Glutamatergic neuron (in vitro differentiated cells): ENCODE measurements at places on chromosomes 16 and 17. TPM values are rescaled to one million over a fixed set of nuclear protein-coding genes. Genes with fewer than 3 reads are reported as not detected.

YPEL2 gene
- 20.8 TPM for total RNA-seq

HOXB6 gene
- total RNA-seq = not detected

MYH2 gene
- total RNA-seq = not detected

ZNF174 gene
- total RNA-seq = 16.3 TPM

ACSM3 gene
- 0.91 TPM for total RNA-seq

DUS1L gene
- total RNA-seq = 122 TPM

ATP1B2 gene
- 11.3 TPM for total RNA-seq

SLC6A4 gene
- total RNA-seq = not detected

KCNH6 gene
- total RNA-seq = 4.1 TPM

NMRAL1 gene
- 38.3 TPM for total RNA-seq

- H3K27ac ChIP-seq = no peak overlapping the region
- H3K4me1 ChIP-seq = no peaks in the 10 kb centered on the region
- no peak for DNase-seq
- no peak overlapping the region for H3K4me3 ChIP-seq
Observed at GRCh38 chr17:71458322-71458721, 662.5 kb upstream of the SOX9 start.

GRCh38 chr17:57811638-57812280, 38.1 kb downstream of the MRPS23 start:
- no peaks in the 10 kb centered on the region for H3K36me3 ChIP-seq
- DNase-seq = no peak
- H3K27me3 ChIP-seq = peaks cover 3% of the 10 kb centered on the region
- peak overlapping the region; percentile 70 for H3K27ac ChIP-seq
- H3K4me3 ChIP-seq = peak overlapping the region; percentile 6

DNA sequence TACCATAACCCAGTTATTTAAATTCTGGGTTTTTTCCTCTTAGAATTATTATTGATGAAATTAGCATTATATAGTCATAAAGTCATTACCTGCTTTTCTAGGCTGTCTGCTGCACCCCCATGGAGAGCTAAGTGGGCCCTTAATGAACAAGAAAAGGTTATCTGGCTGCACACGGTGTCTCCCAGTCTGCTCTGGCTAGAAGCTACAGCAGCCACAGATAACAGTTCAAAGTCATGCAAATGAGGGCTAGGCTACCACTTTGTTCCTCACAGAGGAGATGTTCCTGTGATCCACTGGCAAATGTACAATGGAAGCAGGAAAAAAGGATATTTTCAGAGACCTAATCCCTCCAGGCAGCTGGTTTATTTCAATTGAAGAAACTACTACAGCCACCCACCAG, 112.1 kb downstream of the SNX11 start:
- H3K4me3 ChIP-seq = no peak overlapping the region
- no peak for DNase-seq
- H3K27me3 ChIP-seq = no peaks in the 10 kb centered on the region
- H3K27ac ChIP-seq = no peak overlapping the region
- H3K4me1 ChIP-seq = peaks cover 7% of the 10 kb centered on the region

GRCh38 chr17:1487939-1488825, 4.3 kb downstream of the MYO1C start:
- peak overlapping the region; percentile 87 for H3K4me3 ChIP-seq
- H3K27me3 ChIP-seq = peaks cover 12% of the 10 kb centered on the region
- DNase-seq = peak; percentile 80
- peak overlapping the region; percentile 79 for H3K27ac ChIP-seq
- H3K4me1 ChIP-seq = peaks cover 14% of the 10 kb centered on the region
- H3K36me3 ChIP-seq = no peaks in the 10 kb centered on the region

DNA sequence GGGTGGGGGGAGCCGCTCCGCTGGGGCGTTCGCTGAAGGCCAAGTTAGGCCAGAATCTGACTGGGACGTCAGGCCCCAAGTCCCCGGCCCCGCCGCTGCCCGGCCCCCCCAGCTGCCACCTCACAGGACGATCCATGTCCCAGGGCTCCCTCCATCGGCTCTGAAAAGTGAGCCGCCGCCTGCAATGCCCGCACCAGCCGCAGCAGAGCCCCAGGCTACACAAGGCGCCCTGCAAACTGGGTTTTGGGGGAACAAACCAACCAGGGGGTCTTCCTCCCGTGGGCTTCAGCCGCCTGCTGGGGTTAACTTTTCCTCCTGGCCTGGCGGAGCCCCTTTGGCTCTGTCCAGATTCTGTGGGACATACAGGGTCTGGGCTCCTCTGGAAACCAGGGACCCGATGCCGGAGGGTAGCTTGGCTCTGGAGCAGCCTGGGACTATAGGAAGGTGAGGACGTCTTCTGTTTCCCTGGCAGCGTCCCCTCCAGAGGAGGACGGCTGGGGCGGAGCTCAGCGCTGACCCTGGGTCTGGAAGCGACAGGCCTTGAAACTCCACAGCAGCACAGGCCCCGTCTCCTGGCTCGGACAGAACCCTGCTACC, 835 bp downstream of the NME4 start:
- peaks cover 9% of the 10 kb centered on the region for H3K27me3 ChIP-seq
- peaks cover 8% of the 10 kb centered on the region for H3K4me1 ChIP-seq
- DNase-seq = peak; percentile 89
- no peaks in the 10 kb centered on the region for H3K36me3 ChIP-seq
- no peak overlapping the region for H3K27ac ChIP-seq
- peak overlapping the region; percentile 59 for H3K4me3 ChIP-seq

GRCh38 chr16:80592273-80592672, 51.5 kb downstream of the DYNLRB2 start:
- H3K27me3 ChIP-seq = peaks cover 7% of the 10 kb centered on the region
- H3K4me1 ChIP-seq = peaks cover 5% of the 10 kb centered on the region
- H3K36me3 ChIP-seq = peaks cover 11% of the 10 kb centered on the region
- H3K27ac ChIP-seq = no peak overlapping the region
- DNase-seq = no peak

- DNase-seq = no peak
- peaks cover 5% of the 10 kb centered on the region for H3K27me3 ChIP-seq
- H3K4me3 ChIP-seq = no peak overlapping the region
- no peak overlapping the region for H3K27ac ChIP-seq
Observed at GRCh38 chr16:2597560-2597902, 59.7 kb downstream of the PDPK1 start.

GRCh38 chr16:71192387-71192786, 38.1 kb downstream of the HYDIN start:
- H3K27ac ChIP-seq = no peak overlapping the region
- no peak overlapping the region for H3K4me3 ChIP-seq
- H3K4me1 ChIP-seq = no peaks in the 10 kb centered on the region
- DNase-seq = no peak
- no peaks in the 10 kb centered on the region for H3K27me3 ChIP-seq

DNA sequence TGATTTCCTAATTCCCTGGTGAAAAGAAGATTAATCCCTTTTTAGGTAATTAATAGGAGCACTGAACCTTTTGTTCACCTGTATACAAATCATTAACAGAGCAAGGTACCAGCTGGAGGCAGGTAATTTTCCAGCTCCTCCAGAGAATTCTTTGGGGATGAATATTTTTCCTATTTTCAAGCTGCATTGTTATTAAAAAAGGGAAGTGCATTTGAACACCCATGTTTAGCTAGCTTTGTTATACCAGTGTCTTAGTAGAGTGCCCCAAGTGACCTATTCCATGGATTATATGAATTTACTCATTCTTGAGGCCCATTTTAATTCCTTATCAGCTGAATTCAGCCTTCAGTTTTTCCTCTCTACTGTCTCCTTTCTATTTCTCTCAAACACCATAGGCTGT, 73.2 kb upstream of the GOT2 start:
- no peaks in the 10 kb centered on the region for H3K4me1 ChIP-seq

GRCh38 chr17:69375229-69375628, 39.3 kb upstream of the MAP2K6 start:
- no peaks in the 10 kb centered on the region for H3K27me3 ChIP-seq
- no peak for DNase-seq
- no peaks in the 10 kb centered on the region for H3K4me1 ChIP-seq
- no peak overlapping the region for H3K27ac ChIP-seq
- H3K4me3 ChIP-seq = no peak overlapping the region

- no peak overlapping the region for H3K27ac ChIP-seq
- peaks cover 8% of the 10 kb centered on the region for H3K4me1 ChIP-seq
- H3K27me3 ChIP-seq = peaks cover 8% of the 10 kb centered on the region
- DNase-seq = peak; percentile 58
Observed at GRCh38 chr17:82330322-82331239, 3.0 kb downstream of the SECTM1 start.

DNA sequence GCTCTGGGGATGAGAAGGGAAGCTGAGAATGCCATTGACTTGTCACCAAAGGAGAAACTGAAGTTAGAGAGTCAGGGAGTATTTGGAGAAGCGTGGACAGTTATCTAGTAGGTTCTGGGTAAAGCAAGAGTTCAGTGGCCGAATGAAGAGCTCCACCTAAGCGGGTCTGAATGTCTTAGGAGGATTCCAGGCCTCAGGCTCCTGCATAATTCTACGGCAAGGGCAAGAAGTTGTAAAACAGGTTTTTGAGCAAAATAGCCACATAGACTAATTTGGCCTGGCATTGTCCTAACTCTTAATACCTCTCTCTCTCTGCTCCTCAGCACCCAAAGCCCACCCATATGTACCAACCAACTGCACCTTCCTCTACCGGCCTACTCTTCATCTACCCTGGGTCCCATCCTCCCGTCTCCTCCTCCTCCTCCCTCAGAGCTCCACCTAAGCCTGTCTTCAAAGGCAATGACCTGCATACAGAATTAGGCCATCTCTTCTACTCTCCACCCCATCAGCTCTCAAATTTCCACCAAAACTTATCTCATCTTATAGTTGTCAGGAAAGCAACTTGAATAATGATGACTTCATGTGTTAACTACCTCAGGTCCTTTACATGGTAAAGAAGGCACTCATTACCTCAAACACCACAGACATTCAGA, 42.0 kb upstream of the KCNJ2 start:
- peaks cover 12% of the 10 kb centered on the region for H3K4me1 ChIP-seq
- H3K27me3 ChIP-seq = no peaks in the 10 kb centered on the region
- DNase-seq = no peak
- H3K4me3 ChIP-seq = no peak overlapping the region
- H3K27ac ChIP-seq = peak overlapping the region; percentile 4

DNA sequence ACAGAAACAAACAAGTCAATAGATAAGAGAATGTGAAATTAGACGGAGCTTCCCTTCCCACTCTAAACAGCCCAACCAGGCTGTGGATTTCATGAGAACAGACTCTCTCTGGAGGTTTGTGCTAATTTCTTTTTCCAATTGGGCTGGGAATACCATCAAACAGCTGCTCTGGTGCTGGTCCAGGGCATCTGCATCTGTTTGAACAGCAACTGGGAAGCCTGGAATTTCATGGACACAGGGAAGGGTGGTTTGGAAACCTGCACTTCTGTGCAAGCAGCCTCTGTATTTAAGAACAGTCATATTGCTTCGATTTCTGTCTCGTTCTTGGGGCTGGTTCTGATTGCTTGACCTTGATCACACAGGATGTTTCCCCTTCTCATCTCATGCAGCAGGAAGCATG, 88.7 kb downstream of the FOXL1 start:
- H3K27me3 ChIP-seq = no peaks in the 10 kb centered on the region
- no peak overlapping the region for H3K27ac ChIP-seq
- peaks cover 40% of the 10 kb centered on the region for H3K4me1 ChIP-seq

- DNase-seq = no peak
- H3K4me3 ChIP-seq = no peak overlapping the region
- no peak overlapping the region for H3K27ac ChIP-seq
- peaks cover 6% of the 10 kb centered on the region for H3K27me3 ChIP-seq
Observed at GRCh38 chr17:76633628-76634328, 9.8 kb downstream of the ST6GALNAC1 start.

DNA sequence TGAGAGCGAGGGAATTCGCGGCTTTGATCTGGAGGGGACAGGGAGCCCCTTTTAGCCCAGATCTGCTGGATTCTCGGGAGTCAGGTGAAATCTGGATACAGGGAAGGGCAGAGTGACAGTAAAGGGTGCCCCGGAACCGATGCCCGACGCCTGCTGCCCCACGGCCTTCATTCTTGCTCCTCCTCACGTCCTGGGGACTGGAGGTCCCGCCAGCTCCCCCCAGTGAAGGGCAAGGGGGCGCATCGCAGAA, 596 bp downstream of the OR1F1 start:
- peak overlapping the region; percentile 92 for H3K4me3 ChIP-seq
- DNase-seq = no peak
- peaks cover 7% of the 10 kb centered on the region for H3K4me1 ChIP-seq
- H3K27me3 ChIP-seq = peaks cover 44% of the 10 kb centered on the region
- peaks cover 5% of the 10 kb centered on the region for H3K36me3 ChIP-seq

GRCh38 chr16:20910781-20911321, 10.3 kb downstream of the LYRM1 start:
- H3K27me3 ChIP-seq = no peaks in the 10 kb centered on the region
- H3K36me3 ChIP-seq = no peaks in the 10 kb centered on the region
- DNase-seq = no peak
- peaks cover 5% of the 10 kb centered on the region for H3K4me1 ChIP-seq
- no peak overlapping the region for H3K27ac ChIP-seq

- DNase-seq = peak; percentile 81
- peaks cover 13% of the 10 kb centered on the region for H3K27me3 ChIP-seq
- H3K4me1 ChIP-seq = peaks cover 35% of the 10 kb centered on the region
- H3K36me3 ChIP-seq = peaks cover 5% of the 10 kb centered on the region
- peak overlapping the region; percentile 96 for H3K27ac ChIP-seq
Observed at GRCh38 chr17:79993390-79994227, 42.1 kb downstream of the TBC1D16 start.

DNA sequence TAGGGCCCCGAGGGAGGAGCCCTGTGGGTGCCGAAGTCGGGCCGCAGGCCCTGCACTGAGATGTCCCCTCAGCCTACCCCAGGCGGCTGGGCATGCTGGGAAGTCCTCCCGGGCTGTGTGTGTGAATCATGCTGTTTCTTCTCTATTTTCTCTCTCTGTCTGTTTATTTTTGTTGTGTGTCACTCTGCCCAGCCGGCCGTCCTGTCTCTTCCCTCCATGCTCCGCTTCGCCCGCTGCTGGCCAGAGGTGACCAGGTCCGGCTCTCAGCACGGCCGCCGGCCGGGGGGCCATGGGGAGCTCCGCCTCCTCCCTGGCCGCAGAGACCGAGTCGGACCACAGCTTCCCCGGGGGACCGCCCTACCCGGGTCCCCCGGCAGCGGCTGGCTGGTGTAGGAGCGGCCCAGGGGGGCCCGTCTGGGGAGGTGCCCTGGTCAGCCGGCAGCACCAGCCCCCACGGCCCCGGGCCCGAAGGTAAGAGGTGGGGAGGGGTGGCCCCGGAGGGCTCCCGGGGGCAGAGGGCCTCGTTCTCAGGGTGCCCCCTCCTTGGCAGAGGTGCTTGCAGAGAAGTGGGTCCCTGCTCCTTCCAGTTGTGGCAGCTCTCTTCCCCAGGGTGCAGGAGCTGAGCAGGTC, 12.5 kb downstream of the CAPN15 start:
- DNase-seq = no peak
- no peaks in the 10 kb centered on the region for H3K36me3 ChIP-seq
- H3K4me1 ChIP-seq = no peaks in the 10 kb centered on the region

DNA sequence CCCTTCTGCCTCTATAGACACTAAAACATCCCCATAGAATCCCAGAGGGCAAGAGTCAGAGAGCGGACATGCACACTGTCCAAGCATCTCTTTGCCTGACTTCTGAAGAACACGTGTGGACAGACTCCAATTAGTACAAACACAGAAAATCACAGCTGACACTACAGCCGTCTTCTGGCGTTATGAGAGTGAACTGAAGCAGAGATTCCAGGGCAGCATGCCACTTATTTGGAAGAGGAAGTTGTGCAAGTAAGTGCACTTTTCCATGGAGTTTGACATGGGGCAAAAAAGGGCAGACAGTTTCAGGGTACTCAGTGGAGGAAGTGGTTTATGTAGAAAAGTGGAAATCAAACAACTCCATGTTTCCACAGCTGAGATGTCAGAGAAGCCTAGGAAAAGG, 16.8 kb upstream of the ZNF287 start:
- H3K36me3 ChIP-seq = no peaks in the 10 kb centered on the region
- H3K4me3 ChIP-seq = no peak overlapping the region
- DNase-seq = no peak
- no peak overlapping the region for H3K27ac ChIP-seq
- H3K27me3 ChIP-seq = peaks cover 5% of the 10 kb centered on the region
